ENCODE measurements at places on chromosomes 3 and 15.

- no peak for DNase-seq
Measured at GRCh38 chr3:61901496-61901895, 340.1 kb downstream of the PTPRG start.

- no peak for DNase-seq
Measured at GRCh38 chr3:71581457-71582035, 2.0 kb downstream of the FOXP1 start.

- DNase-seq = no peak
Measured at GRCh38 chr3:156859578-156859977, 33.4 kb downstream of the LEKR1 start.

DNA sequence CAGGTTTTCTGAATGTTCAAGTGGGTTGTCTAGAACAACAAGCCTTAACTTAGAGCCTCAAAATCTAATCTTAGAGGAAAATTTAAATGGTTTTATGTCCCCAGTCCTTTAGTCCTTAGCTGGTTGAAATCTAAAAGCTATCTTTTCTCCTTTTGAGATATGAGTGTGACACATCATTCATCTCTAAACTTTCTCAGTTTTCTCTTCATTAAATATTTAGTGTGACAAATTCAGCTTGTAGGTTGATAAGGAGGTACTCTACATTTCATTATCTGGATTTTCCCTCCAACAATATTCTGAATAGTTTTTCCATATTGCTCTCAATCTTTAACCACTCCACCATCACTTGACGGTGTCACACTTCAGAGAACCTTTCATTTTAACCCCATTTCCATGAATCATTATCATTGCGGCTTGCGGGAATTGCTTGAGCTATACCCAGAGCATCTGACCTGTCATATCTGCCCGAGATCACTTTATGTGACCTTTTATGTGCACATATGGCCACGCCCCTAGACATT is 16.1 kb upstream of the ATP8B4 start:
- DNase-seq = no peak

DNA sequence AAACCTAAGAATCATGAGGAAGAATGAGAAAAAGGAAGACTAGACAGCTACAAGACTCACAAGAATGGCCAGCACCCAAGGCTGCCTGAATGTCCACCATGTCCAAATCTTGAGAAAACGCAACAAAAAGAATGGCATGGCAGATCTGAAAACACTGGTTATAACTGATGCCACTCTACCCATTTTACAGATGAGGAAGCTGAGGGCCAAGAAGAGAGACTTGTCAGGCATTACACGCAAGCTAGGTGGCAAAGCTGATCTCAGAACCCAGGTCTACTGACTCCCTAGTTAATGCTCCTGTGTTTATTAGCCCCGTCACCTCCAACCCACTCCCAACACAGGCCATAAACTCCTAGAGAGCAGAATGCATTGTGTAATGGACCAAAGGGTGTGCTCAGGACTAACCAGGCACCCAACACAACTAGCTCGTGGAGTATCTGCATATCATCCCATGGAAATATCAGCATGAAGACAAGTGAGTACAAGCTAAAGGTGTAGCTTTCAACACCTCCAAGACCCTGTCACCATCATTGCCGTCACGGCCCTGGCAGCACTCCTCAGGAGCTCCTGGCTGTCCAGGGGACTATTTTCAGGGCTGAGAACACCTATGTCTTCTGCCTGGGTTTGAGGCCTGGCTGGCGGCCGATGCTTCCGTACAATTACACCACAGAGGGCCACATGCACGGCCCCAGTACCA is 111.7 kb downstream of the XXYLT1 start:
- no peak for DNase-seq

GRCh38 chr3:30123755-30124154 is 482.6 kb upstream of the TGFBR2 start:
- DNase-seq = no peak
